Left renal pelvis (tissue), 4 donors: ENCODE measurements at places on chromosomes 5 and 9.
A peak's percentile ranks its signal among the peaks of the same experiment; 100 is the strongest.

GRCh38 chr9:34372467-34373011 lies 4.2 kb downstream of the MYORG start:
- DNase-seq: no peak

- DNase-seq: no peak
These were observed 312.0 kb downstream of the TLE1 start for GRCh38 chr9:81377320-81377719.

GRCh38 chr5:174608631-174609097 lies 115.7 kb upstream of the MSX2 start:
- peak; percentile 25 for DNase-seq

DNA sequence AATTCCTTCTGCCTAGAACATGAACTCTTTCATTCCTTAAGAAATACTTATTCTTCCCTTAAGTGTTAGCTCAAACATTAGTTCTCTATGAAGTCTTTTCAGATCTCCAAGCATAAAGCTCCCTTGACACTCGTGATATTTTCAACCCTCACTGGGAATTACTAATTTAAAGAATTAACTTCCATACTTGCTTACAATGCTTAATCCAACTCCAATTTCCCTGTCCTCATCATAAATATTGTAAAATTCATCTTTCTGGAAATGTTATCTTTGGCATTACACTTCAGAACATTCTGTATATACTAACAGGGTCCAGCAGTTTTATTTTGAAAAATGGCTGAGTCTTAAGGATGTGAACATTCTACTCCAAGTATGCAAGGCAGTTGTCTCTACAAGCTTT lies 7.2 kb downstream of the STARD4 start:
- no peak for DNase-seq

DNA sequence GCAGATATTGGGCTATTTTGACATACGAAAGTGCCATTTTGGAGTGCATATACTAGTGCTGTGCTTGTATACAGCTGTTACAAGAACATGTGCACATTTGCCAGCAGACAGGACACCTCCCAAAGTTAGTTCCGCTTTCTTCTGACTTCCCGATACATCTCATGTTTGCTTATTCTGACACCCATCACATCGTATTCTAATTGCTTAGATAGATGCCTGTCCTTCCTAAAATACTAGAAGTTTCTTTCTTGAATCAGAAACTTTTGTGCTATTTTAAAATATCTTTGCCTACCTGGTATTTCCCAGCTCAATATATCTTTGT lies 177.8 kb downstream of the TTLL11 start:
- DNase-seq: no peak

- DNase-seq: no peak
These were observed 62.4 kb downstream of the ZNF354C start for GRCh38 chr5:179122411-179123108.

DNA sequence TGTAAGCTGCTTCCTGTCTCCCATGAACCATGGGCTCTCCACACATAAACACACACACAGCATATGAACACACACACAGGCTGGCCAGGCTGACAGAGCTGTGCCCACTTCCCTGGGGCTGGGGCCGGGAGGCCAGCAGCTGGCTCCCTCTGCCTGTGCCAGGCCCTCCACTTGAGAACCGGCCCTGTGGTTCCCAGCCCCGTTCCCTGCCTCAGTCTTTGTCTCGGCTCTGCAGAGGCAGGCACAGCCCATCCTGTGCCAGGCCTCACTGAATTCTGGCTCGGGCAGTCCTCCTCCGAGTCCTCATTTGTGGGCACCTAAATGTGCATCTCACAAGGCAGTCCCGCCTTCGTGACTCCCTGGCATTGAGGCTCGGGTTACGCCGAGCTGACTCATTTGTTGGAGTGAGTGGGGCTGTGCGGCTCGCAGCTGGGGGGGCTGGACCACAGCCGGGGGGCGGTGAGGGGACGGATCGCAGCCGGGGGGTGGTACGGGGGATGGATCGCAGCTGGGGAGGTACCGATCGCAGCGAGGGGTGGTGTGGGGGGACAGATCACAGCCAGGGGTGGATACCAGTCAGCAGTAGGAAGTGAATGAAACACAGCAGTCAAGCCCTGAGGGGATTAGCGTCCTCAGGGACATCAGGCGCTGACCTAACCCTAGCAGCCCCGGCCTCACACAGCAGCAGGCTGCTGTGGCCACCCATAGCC lies 72.3 kb downstream of the PSMB7 start:
- DNase-seq: peak; percentile 34

DNA sequence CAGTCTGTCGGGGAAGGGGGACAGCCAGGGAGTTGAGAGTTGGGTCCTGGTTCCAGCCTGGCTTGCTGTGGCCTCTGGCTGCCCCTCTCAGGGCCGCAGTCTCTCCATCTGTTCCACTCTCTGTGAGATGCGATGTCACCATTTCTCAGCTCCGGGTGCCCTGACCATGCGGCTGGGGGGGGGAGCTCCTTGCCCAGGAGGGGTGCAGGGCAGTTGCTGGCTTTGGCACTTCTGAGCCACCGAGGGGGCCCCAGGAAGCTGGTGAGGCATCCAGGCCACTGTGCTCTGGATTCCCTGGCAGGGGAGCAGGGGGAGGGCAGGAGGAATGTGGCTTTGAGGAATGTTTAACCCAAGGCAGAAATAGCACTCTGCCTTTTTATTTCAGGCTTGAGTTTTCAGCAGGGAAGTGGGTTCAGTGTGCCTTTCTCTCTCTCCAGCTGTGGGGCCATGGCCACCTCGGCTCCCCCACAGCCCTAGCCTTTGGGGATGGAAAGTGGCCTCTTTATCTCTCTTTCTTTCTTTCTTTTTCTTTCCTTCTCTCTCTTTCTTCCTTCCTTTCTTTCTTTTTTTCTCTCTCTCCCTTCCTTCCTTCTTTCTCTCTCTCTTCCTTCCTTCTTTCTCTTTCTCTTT lies 11.0 kb downstream of the NCS1 start:
- DNase-seq: no peak

DNA sequence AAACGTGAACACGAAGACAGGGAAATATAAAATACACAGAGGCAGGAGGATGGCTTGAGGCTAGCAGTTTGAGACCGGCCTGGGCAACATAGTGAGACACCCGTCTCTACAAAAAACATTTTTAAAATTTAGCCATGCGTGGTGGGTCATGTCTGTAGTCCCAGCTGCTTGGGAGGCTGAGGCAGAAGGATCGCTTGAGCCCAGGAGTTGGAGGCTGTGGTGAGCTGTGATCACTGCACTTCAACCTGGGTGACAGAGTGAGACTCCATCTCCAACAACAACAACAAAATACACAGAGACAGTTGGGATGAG lies 55.1 kb downstream of the SUSD1 start:
- no peak for DNase-seq
